Stimulated activated CD8-positive, alpha-beta memory T cell treated with anti-CD3 and anti-CD28 coated beads, Interleukin-15, amount 100 ng/mL, for 24 hours (primary cell): ENCODE measurements at places on chromosomes 5 and 9.

GRCh38 chr9:89746385-89747116 lies 141.7 kb downstream of the GADD45G start:
- no peak for DNase-seq

- DNase-seq = no peak
Observed at GRCh38 chr5:42059778-42060464, 134.8 kb downstream of the FBXO4 start.

DNA sequence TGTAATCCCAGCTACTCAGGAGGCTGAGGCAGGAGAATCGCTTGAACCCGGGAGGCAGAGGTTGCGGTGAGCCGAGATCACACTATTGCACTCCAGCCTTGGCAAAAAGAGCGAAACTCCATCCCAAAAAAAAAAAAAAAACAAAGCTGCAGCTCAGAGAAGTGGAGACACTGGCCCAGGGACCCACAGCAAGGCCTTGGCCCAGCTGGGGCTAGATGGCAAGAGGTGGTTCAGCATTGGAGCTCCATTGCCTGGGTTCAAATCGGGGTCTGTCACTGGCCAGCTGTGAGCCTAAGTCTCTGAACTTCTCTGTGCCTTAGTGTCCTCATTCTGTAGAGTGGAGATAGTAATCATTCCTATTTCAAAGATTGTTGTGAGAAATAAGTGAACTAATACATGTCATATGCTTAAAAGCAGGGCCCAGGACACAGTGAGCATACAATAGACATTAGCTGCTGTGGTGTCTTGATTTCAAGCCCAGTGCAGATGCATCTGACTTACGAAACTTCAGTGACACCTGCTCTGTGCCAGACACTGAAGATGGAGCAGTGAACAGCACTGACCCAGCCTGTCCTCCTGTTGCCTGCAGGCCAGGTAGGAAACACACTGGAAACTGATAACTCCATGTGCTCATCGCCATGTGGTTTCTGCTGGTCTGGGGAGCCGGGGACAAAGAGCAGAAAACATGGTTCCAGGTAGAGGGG lies 127.7 kb downstream of the C9orf50 start:
- DNase-seq = no peak

GRCh38 chr9:114025196-114025753 lies 52.8 kb downstream of the AMBP start:
- DNase-seq = no peak

GRCh38 chr5:33364406-33364805 lies 76.4 kb upstream of the TARS1 start:
- no peak for DNase-seq

DNA sequence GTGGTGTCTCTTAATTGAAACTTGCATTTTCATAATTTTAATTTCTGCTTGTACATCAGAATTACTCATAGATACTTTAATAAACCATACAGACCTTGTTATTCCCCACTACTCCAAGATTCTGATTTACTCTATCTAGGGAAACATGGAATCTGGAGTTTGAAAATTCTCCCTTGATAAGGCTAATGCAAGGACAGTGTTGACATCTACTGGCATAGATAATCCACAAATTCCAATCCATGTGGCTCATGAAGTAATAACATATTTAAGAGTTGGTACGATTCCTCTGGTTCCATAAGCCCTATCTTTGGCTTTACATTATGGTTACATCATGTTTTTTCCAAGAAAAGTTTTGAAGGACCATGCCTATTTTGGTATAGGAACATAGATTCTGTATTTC lies 759.2 kb downstream of the TLR4 start:
- DNase-seq = no peak

GRCh38 chr9:14924230-14925219 lies 14.3 kb upstream of the FREM1 start:
- DNase-seq = no peak

DNA sequence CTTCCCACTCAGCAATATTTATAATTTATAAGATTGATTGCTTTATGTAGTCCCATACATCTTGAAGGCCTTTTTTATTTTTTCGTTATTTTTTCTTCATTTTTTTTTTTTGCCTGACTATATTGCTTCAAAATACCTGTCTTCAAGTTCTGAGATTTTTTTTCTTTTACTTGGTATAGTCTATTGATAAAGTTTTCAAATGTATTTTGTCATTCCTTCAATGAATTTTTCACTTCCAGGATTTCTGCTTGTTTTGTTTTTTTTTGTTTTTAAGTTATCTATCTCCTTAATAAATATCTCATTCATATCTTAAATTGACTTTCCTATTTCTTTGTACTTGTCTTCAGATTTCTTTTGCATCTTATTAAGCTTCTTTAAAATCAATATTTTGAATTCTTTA lies 905.6 kb upstream of the CDH6 start:
- DNase-seq = no peak

DNA sequence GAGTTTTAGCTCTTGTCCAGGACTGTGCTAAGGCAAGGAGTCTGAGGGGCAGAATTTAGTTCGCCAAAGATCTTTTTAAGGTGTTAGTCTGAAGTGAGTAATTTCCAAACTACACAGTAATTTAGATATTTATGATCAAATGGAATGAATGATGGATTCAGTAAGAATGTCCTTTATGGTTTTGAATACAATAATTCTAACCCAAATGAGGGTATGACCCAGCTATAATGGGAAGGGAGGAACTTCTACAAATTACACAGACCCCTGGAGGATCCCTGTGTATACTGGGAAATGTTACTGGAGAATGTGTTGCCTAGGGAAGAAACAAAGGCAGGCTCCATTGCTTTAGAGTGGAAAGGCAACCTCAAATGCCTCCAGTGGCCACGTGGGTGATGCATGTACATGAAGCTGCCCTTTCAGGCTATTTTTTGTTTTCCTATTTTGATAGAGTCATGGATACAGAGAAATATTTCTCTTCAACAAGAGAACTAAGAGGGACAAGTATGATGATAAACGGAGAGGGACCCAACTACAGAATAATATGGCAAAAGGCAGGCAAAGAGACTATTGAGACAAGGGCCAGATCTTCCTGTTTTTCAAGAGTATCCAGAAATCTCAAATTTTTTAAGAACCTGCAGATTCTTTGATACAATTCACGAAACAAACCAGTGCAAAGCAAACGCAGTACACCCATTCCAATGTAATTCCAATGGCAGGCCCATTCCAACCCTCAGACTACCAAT lies 25.4 kb downstream of the SLC1A3 start:
- DNase-seq = no peak

- no peak for DNase-seq
Observed at GRCh38 chr9:125472926-125473701, 211.5 kb downstream of the GAPVD1 start.

- no peak for DNase-seq
Observed at GRCh38 chr5:132926437-132926836, 37.0 kb downstream of the AFF4 start.

GRCh38 chr5:8826508-8826907 lies 719.4 kb downstream of the SEMA5A start:
- no peak for DNase-seq

DNA sequence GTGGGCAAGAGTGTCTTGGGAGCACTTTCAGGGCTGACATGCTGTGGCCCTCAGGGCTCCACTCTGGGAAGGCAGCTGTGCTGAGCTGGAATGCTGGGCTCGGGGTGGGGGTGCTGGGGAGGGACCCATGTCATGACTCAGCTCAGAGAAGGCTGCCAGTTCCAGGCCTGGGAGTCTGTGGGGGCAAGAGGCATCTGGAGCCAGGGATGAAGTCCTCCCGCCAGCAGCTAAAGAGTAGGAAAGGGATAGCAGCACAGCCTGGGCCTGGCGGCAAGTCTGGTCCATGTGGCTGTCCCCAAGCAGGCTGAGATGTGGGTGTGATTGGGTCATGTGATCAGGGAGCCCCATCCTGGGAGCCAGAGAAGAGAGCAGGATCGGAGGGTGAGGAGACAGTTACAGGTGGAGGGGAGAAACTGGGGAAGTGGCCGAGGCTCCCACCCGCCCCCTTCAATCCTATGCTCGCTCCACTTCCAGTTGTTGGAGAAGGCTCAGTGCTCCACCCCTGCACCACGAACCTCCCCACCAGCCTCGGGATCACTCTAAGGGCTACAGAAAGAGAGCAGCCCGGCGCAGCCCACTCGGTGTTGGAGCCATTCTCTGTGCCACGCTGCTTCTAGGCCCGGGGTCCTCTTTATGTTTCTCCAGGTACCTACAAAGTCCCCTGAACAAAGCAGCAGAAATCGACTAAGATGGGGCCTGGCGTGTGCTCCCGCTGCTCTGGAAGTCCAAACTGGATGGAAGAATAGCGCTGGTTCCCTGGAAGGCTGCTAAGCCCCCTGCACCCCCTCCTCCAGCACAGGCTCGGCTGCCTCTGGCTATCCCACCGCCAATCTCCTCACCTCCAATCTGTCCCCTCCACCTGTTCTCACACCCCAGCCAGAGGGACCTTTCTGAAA lies 12.0 kb downstream of the PDGFRB start:
- no peak for DNase-seq

DNA sequence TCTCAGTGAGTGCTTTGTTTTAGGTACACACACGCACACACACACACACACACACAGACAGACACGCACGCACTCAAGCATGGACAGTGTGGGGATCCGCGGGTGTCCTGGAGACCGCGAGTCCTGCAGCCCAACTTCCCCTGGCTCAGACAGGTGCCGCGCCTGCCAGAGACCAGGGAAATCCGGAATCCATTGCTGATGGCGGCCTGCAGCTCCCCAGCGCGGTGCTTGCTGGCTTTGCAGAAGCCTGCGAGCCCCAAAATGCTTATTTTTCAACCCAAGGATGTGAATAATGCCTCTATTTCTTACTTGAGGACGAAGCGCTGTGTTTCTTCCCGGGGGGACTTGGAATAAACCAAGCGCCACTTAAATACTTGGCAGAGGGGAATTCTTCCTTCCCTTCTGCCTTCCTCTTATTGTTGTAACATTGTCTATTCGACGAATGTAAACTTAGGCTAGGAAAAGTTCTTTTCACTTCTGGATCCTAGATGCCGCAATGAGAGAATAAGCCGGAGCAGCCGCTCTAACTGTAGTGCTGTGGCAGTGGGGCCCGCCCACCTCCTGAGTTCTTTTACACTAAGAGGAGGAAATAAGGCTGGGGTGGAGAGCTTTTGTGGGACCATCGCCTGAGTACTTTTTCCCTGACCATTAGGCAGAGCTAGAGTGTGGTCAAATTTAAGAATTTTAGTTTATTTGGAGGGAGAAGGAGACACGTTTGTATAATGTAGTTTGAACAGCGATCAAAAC lies 802 bp downstream of the ITGA2 start:
- no peak for DNase-seq
